ENCODE measurements at places on chromosomes 5 and 9.

DNA sequence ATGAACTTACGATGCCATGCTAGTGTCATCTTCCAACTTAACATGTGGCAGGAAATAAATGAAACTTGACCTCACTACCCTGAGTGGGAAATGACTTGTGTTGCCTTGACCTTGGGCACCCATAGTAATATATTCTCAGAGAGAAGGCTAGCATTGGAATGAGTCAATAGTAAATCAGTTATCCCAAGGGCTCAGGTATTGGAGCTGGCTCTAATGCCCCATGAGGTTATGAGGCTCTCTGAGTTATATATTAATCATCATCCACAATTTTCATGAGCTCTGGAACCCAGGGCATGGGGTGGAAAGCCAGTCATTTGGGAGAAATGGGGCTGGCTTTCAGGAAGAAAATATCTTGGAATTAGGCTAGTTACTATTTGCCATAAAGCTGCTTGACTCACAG is 42.4 kb upstream of the SMIM32 start:
- no peak for DNase-seq

DNA sequence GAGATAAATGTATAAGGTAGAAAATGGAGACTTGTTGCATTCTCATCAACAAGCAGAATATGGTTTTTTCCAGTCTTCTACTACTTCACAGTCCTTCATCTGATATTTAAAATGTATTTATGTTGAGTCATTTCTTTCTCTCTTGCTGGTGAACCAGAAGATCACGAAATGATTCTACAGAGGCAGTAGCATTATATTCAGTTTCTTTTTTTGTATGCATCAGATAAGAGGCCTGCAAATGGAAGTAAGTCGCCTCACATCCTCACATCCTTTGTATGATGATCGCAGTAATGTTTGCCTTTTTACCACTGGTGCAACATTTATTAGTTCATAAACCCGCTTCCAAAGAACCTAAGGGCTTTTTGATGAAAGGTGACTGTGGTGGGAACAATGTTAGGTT is 22.1 kb upstream of the IL13 start:
- no peak for DNase-seq

- DNase-seq: no peak
Observed at GRCh38 chr5:124352312-124352711, 394.1 kb downstream of the ZNF608 start.

DNA sequence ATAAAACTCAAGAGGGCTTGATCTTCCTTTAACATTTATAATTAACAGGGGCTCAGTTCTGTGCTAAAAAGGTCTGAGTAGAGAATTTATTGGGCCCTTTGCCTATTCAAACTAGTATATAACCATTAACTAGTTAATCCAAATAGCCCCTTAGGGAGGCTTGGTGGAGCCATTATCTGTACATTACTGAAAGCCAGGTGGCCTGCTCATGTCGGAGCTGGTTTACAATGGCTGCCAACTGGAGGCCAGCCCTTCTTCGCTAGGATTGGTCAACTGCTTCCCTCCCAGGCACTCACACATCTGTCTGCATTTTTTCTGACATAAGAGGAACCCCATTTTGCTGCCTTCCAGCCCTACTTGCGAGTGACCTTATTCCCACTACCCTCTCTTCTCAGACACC is 30.4 kb upstream of the NDFIP1 start:
- DNase-seq: no peak

- no peak for DNase-seq
Observed at GRCh38 chr9:15416880-15417279, 5.8 kb upstream of the SNAPC3 start.

DNA sequence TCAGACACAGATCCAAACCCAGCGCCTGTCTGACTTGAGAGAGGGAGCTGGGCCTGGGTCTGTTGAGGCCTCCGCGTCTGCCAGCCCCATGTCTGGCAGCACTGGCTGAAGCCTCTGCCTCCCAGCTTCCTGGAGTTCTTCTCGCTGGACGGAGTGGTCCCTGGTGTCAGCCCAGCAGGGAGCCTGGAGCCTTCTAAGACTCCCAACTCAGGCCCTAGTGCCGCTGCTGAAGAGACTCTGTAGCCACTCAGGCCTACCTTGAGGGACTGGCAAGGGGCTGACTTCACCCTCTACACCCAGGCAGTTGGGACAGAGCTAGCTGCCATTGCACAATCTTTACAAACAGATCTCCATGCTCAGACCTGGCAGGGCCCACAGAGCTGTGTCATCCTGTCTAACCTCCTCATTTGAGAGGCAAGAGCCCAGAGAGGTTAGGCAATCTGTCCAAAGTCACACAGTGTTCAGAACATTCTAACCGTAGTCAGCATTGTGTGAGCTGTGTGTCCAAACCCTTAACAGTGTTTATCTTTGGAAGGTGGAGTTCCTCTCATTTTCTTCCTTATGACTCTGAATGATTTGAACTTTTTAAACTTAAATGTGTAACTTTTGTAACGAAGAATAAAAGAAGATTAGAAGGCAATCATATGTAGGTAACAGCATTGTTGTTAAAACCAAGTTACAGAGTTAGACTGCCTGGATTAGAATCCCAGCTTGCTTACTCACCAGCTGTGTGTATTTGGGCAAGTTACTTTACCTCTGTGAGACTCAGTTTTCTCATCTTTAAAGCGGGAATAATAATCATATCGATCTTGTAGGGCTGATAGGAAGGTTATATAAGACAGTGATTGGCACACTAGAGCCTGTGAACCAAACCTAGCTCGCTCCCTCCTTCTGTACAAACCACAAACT is 4.6 kb upstream of the DUSP1 start:
- no peak for DNase-seq

GRCh38 chr5:43078956-43079355 is 38.8 kb upstream of the ANXA2R start:
- no peak for DNase-seq

DNA sequence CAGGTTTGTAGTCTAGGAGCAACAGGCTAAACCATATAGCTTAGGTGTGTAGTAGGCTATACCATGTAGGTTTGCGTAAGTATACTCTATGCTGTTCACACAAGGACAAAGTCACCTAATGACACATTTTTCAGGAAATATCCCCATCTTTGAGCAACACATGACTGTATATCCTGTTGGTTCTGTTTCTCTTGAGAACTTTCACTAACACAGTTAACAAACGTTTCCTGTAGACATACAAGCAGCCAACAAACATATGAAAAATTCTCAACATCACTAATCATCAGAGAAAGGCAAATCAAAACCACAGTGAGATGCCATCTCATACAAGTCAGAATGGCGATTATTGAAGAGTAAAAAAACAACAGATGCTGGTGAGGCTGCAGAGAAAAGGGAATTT is 68.2 kb downstream of the NR2F1-AS1 start:
- DNase-seq: no peak

- no peak for DNase-seq
Observed at GRCh38 chr9:82570226-82570625, 492.7 kb downstream of the RASEF start.

- no peak for DNase-seq
Observed at GRCh38 chr9:131180454-131180853, 55.1 kb downstream of the NUP214 start.

DNA sequence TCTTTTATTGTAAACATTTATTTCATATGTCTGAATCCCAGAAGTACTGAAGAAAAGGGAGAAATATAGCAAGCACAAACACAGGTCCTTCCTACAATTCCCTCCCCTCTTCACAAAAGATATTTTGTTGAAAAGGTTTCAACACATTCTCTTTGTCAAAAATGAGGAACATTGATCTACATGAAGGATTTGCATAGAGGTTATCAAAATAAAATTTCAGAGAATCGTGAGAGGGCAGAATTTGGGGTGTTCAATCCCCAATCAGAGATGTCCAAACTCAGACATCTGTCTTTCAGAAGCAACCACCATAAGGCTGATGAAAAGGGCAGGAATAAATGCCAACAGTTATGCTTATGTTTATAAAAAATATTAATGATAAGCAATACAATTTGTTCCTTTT is 69.2 kb downstream of the MARCHF3 start:
- DNase-seq: no peak

DNA sequence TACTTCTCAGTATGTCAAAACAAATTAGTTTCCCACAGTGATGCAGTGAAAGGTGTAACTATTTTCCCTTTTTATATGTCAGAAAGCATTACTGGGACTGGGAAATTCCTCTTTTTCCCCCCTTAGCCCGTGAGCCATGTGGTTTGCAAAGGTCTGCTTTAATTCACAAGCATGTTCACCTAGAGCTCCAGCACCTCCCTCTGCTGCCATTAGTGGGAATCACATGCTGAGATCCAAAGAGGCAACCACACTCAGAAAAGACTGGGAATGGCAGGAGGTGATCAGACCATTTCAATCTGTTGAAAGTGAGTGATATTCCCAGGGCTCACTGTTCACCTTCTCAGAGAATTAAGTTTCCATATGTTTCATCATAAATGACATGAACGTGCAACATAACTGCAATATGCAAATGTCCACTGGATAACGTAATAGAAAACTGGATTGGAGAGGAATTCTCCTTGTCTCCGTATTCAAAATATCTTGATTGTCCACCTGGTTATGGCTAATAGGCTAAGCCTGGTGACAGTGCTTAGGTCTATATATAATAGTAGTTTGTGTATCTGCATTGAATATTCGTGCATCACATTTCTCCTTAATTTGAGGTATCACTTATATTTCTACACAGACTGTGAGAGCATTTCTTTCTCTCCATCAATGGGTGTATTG is 703.5 kb upstream of the WWC1 start:
- DNase-seq: no peak

- DNase-seq: no peak
Observed at GRCh38 chr5:55934115-55934613, 60.6 kb downstream of the IL6ST start.

DNA sequence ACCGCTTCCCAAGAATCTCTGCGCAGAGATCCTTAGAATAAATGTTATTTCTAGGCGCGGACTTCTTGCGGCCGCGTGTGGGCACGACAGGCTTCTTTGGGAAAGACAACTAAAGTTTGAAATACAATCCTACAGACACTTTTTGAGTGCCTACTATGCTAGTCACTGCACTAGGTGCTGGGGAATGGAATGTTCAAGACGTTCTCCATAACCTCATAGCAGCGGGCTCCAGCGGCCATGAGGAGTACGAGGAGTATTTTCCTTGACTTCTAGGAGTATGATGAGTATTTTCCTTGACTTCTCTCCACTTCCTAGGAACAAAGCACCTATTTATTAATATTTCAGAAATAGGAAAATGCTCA is 636 bp upstream of the PWWP2A start:
- no peak for DNase-seq

- DNase-seq: no peak
Observed at GRCh38 chr9:77463151-77463550, 185.0 kb downstream of the GNA14 start.

DNA sequence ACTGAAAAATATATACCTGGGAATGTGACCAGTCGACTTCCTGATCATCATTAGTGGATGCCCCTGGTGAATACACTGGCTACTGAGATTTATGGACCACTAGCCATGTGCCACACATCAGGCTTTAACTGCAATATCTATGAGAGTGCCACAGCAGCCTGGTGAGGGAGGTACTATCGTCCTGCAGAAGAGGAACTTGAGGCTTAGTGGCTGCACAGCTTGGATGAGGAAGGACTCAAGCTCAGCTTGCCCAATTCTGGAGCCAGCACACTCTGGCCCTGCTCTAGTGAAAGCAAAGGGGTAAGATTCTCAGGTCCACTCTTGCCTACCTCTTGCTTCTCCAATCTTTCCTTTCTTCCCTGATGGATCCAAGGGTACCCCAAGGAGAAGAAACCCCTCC is 129.3 kb downstream of the ENTREP1 start:
- DNase-seq: no peak

- DNase-seq: no peak
Observed at GRCh38 chr5:155529362-155529761, 515.8 kb downstream of the KIF4B start.

All from hippocampal formation (tissue), 2 donors.